ENCODE measurements at places on chromosomes 4 and X.

- no peak for DNase-seq
Observed at GRCh38 chr4:124970011-124970410, 257.5 kb upstream of the ANKRD50 start.

DNA sequence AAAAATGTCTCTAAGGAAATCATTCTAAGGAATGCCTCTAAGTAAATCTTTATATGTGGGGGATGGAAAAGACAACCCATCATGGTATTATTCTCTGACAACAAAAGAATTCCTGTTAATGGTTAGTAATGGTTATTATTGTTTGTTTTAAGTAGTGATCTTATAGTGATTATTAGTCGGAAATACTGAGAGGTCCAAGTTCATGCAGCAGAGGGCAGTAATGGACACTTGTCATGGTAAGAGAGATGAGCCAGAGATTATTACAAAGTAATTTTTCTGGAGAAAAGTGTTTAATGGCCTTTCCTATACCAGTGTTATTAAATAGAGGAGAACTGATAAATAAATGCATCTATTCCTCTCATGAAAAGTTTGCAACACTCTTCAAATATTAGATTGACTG lies 8.1 kb upstream of the DKK2 start:
- DNase-seq: no peak

DNA sequence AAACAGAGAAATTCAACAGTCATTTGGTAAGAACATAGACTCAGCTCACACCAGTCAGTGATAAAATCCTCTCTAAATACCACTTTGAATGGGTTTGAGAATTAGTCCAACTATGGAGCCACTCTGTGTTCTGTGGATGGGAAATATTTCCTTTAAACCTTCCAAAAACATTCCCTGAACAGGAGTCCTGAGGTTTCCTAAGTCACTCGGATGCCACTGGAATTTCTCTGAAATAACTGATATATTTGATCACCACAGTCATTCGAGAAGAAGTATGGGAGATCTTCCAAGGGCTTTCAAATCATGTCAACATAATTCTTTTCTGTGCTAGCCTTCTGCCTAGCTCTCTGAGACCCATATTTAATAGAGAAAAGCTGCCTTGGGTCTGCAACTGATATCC lies 958.6 kb downstream of the STIM2 start:
- DNase-seq: no peak

DNA sequence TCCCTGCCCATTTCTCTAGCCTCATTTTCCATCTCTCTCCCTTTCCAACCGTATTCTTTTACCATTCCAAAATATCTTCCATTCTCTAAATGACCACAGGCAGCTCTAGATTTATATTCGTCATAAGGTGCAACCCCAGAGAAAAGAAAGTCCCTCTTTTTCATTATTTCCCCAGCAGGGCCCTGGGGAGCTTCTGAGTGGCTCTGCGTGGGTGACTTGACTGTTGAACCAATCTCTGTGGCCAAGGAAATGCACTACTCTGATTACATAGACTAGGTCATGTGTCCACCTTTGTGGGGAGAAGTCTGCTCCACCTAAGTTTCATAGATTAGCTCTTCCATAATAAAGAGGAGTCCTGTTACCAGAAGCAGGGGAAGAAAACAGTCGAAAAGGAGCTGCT lies 51.4 kb downstream of the ATOH1 start:
- DNase-seq: no peak

GRCh38 chrX:15594371-15594770 lies 6.4 kb downstream of the ACE2 start:
- DNase-seq: no peak

DNA sequence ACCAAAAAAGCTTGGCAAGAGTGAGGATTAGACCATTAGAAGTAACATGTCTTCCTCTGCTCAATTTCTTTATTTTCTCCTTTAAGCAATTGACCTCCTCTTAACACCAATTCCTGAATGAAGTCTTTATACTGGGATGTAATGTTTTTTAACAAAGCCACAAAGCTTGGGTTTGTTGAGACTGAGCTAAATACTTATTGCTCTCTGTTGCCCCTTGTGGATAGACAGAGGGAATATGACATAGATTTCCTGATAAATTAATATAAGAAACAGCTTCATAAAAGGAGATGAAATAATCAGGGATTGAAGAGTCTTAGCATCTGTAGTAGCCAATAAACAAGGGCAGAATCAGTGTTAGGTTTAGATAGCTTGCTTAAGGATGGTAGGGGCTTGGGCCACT lies 57.6 kb downstream of the CCDC160 start:
- DNase-seq: no peak

- no peak for DNase-seq
Observed at GRCh38 chr4:59060895-59061294, 1950.7 kb upstream of the IGFBP7 start.

- DNase-seq: no peak
Observed at GRCh38 chr4:141548791-141549190, 87.6 kb upstream of the IL15 start.

DNA sequence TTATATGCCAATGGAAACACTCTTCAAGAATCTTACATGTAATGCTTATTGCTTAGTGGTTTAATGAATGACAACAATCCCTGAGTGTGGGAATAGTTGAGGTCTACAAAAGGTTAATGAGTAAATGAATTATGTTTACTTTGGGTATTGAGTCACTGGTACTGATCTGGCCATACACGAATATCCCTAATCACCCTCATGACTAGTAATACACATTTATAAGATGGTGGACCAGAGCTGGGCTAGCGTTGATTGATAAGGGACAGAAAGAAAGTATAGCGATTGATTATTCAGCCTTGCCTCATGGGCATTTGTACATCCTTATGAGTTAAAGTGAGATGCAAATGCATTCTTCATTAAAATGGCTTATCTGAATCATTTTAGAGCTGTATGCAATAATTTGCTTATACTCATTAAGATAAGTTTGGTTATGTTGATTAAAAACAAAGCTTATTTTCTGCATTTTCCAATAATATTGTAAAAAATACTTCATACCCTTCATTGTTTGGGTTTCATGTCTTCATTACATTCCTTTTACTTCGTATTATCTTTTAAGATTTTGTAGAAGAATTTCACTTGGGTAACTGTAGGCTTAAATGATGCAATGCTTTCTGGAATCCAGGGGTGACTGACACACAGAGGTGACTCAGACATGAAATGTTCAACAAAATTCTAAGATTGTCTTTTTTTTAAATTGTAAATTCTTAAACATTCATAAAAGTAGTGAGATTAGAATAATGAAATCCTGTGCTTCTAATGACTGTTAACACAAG lies 47.4 kb downstream of the FGF2 start:
- DNase-seq: no peak

- DNase-seq: no peak
Observed at GRCh38 chr4:56215901-56216300, 171.4 kb downstream of the AASDH start.

GRCh38 chr4:6009452-6009851 lies 8.8 kb downstream of the C4orf50 start:
- no peak for DNase-seq

- DNase-seq: no peak
Observed at GRCh38 chrX:46665232-46666152, 91.9 kb downstream of the CHST7 start.

GRCh38 chrX:20412871-20413486 lies 146.3 kb upstream of the RPS6KA3 start:
- no peak for DNase-seq

- no peak for DNase-seq
Observed at GRCh38 chr4:138392751-138393308, 150.7 kb upstream of the SLC7A11 start.

DNA sequence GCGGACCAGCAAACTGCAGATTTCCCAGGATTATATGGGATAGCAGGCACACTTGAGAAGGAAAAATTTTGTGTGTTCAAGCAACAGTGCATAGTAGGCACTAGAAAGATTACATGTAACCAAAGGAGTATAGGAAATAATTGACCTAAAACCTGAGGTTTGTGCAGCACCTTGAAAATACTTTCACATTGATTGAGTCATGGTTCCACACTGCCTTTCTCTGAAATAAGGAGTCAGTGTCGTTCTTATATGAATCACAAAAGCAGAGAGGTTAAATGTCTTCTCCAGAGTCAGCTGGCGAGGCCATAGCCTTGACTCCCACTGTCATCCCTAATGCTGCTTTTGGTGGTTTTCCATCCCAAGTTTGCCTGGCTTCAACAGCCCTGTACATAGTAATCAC lies 138.9 kb downstream of the SOWAHB start:
- no peak for DNase-seq

GRCh38 chr4:158042591-158043030 lies 130.2 kb downstream of the GASK1B start:
- no peak for DNase-seq

DNA sequence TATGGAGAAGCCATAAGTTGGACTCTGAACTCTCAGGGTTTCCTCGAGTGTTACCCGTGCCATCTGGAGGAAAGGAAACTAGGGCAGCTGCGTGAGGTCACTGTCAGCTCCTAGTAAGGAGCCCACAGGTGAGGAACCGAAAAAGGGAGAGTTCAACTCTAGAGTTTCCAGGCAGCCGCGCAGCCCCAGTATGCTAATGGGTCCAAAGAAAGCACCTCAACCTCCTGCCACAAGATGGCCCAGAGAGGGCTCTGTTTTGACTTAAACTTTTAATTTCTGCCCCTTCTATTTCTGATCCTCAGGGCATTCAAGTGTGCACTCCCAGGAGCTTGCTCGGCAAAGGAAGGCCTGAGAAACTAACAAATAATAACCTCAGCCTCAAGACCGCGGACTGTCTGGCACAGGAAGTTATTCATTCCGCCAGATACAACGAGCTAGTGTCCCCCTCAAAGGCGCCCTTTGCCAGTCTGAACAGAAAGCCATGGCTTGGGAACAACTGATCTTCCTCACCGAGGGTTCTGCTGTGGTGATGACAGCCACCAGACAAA lies 13.9 kb downstream of the SCARB2 start:
- no peak for DNase-seq

DNA sequence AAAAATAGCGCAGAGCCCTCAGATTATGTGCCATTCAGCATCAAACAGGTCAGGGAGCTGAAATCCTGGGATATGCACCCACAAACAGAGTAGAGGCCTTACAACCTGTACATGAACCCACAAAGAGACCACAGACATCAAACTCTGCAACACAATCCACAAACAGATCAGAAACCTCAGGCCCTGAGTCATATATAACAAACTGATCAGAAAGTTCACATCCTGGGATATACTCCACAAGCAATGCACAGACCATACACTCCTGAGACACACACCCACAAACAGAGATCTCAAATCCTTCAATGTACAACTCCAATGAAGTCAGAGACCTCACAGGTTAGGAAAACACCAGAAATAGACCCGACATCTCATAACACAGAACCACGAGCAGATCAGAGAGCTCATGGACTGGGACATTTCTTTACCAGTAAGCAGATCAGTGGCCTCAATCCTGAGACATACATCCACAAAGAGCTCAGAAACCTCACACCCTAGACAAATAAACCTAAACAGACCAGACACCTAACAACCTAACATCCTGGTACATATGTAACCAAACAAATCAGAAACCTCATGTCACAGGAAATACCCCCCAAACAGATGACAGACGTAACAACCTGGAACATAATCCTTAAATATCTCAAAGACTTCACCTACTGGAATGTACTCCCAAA lies 24.2 kb downstream of the SUV39H1 start:
- DNase-seq: no peak

- DNase-seq: no peak
Observed at GRCh38 chrX:154785716-154786115, 19.6 kb downstream of the MPP1 start.

GRCh38 chrX:120795301-120795700 lies 80.4 kb downstream of the CT47B1 start:
- no peak for DNase-seq

DNA sequence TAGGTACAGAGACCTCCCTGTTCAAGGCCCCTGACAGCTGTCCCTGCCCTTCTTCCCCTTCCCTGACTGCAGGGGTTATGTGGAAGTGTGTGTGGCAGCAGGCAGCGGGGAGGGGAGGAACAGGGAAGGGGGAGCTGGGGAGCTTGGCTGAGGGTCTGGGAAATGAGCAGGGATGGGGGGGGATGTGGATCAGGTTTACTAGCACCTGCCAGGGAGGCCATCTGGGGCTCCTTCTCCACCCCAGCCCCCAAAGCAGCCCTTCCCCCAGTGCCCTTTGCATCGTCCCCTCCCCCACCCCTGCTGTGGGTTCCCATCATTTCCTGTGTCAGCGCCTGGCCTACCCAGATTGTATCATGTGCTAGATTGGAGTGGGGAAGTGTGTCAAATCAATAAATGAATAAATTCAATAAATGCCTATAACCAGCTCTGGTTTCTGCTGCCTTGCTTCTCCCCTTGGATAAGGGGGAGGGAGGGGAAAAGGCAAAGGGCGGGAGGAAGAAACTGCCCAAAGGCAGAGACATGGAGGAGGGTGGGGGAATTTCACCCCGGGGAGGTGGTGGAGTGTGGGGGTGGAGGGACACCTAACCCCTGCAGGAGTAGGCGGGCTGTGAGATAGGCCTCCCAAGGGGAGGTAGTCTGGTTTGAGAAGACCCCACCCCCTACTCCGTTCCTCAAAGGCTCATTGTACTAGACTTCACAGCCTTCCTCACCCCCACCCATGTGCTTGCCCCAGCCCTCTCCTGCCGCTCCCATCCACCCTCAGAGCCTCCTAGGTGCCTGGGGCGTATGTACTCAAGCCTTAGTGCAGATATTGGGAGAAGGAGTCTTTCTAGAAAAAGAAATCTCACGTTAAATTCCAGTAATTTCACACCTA lies 3.2 kb downstream of the CXorf65 start:
- DNase-seq: no peak

DNA sequence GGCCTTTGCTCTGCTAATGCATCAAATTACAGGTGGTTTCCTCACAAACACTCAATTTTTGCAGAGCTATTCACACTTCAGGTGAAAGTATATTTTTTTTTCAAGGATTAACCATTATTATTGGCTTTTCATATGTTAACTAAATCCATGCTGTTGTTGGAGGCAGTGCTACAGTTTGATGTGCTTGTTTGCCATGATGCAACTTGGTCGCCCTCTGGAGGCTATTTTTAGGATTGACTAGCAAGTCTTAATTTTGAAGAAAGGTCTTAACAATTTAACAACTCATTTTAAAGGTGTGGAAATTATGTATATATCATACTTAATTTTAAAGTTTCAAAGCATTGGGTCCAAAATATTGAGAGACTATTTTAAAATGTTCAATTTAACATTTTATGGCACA lies 168.8 kb upstream of the FAM47A start:
- no peak for DNase-seq

DNA sequence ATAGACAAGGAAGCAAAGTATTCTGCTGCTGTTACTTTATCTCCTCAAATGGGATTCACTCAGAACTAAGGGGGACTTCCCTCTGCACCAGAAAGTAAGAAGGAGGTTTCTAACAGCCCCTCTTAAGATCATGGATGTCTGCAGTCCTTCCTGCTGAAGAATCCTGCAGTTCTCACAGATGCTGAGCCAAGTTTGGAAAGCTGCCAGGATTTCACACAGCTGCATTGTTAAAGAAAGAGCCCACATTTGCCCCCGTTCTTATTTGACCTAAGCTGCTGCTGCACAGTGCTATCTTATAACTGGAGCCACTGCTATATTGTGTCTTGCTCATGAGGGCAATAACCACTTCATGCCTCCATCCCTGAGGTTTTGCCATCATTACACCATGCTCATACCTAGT lies 81.1 kb downstream of the FAAH2 start:
- DNase-seq: no peak

- no peak for DNase-seq
Observed at GRCh38 chr4:188030401-188030800, 34.8 kb downstream of the ZFP42 start.

GRCh38 chr4:145511913-145512522 lies 30.4 kb downstream of the SMAD1 start:
- no peak for DNase-seq

- no peak for DNase-seq
Observed at GRCh38 chrX:56788717-56789122, 59.7 kb downstream of the NBDY start.

- no peak for DNase-seq
Observed at GRCh38 chrX:39576041-39576872, 521.5 kb downstream of the BCOR start.
